ENCODE measurements at places on chromosomes 3 and 15.

GRCh38 chr15:64527263-64527984, 67.0 kb downstream of the ZNF609 start:
- peak; percentile 33 for DNase-seq

- no peak for DNase-seq
Observed at GRCh38 chr15:67480741-67481140, 40.2 kb upstream of the C15orf61 start.

DNA sequence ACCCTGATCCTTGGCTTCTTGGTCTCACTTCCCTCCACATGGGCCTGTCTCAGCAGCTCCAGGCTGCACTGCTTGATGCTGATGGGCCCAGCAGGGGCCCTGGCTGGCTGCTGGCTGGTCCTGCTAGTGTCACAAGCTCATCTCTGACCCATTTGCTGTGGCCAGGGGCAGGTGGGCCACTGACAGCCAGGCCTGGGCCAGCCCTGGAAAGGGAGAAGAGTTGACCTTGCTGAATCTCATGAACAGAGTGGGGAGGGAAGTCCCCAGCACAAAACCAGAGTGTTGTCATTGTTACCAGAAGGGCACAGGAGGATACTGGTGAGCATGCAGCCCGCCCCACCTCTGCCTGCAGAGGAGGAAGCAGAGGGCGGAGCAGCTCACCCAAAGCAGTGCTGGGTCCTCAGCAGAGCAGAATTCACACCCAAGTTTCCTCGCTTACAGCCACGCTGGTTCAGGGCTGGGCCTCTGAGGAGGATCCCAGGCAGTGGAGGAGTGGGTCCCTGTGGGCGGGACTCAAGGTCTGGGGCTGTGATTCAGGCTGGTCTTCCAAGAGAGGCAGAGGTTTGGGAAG, 7.6 kb upstream of the KLF15 start:
- DNase-seq: no peak

DNA sequence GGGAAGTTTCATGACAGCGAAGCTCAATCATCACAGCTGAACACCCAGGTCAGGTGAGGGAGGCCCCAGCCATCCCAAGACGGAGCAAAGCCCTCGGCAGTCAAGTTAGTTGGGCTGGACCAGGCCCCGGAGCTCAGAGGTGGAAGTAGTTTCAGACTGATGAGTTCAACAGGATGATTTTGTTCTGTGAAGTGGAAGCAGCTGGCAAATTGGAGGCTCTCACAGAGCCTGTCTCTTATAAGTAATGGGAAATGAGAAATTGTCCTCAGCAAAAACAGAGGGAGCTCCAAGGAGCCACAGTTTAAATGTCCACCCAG, 245.1 kb downstream of the XXYLT1 start:
- no peak for DNase-seq

- DNase-seq: no peak
Observed at GRCh38 chr3:56364665-56365064, 103.6 kb downstream of the ERC2 start.

- no peak for DNase-seq
Observed at GRCh38 chr3:2793987-2794386, 316.2 kb downstream of the IL5RA start.

DNA sequence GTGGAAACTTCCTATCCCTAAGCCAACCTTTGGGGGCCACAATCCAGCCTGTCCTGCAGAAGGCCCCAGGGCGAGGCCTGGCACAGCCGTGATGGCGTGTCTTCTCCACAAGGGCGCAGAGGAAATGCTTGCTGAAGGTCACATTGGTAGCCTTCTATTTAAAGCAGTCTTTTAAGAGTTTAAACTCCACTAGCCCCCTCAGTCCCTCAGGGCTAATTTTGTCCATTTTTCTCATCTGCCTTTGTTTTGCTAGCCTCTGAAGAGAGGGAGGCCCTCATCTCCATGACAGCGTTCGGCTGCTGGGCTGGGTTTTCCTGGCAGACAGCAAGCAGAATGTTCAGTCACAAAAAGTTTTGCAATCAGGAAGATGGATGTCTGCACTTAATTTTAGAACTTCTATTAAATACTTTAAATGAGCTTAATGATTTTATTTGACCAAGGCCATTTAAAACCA, 40.8 kb downstream of the RARB start:
- no peak for DNase-seq

- DNase-seq: no peak
Observed at GRCh38 chr3:157120071-157120892, 39.7 kb downstream of the CCNL1 start.
